ENCODE measurements at places on chromosomes 2 and 18.

- DNase-seq = no peak
These were observed 36.4 kb upstream of the SLC14A1 start for GRCh38 chr18:45687621-45688020.

DNA sequence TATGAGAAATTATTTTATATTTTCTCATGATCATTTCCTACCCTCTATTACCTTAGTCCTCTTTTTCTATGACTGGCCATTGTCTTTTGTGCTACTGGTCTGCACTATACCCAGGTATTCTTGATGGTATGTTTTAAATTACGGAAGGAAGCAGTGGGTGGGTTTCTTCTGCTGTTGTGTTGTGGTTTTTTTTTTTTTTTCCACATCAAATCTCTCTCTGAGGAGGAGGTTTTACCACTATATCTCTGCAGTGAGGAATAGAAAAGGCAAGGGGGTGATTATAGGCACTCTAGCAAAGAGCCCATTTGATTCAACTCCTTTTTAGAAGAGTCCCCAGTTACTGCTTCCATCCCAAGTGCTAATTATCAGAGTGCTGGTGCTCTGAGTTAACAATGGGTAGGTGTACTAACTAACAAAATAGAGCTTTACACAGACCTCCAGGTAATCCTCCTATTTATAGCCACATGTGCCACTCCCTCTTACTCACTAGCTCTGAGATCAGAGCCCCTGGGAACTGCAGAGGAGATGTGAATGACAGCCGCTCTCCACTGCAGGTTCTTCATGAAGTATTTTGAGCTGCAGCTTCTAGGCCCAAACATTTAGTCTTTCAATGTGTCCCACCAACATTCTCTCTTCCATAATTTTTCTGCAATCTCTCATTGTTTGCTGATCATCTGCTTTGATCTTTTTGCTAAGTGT, 301.6 kb upstream of the GULP1 start:
- no peak for DNase-seq

GRCh38 chr2:239283961-239284795, 116.6 kb downstream of the HDAC4 start:
- no peak for DNase-seq

DNA sequence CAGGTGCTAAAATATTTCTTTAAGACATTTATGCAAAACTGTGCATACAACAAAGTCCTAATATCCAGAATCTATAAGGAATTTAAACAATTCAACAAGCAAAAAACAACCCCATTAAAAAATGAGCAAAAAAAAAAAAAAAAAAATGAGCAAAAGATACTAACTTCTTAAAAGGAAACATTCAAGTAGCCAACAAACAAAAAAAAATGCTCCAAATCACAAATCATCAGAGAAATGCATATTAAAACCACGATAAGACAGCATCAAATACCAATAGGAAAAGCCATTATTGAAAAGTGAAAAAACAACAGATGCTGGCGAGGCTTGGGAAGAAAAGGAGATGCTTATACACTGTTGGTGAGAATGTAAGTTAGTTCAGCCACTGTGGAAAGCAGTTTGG, 34.9 kb downstream of the B4GALT6 start:
- no peak for DNase-seq

GRCh38 chr2:203782262-203782976, 76.0 kb downstream of the CD28 start:
- peak; percentile 69 for DNase-seq

- no peak for DNase-seq
These were observed 209.5 kb downstream of the NDUFA10 start for GRCh38 chr2:239815671-239816070.

- DNase-seq = no peak
These were observed 225.8 kb upstream of the SIX3 start for GRCh38 chr2:44715671-44716081.

GRCh38 chr2:43333656-43334144, 107.3 kb upstream of the ZFP36L2 start:
- no peak for DNase-seq

GRCh38 chr2:170228429-170228828, 50.5 kb downstream of the MYO3B start:
- no peak for DNase-seq

- DNase-seq = peak; percentile 62
These were observed 7.9 kb upstream of the NDUFV2 start for GRCh38 chr18:9094307-9095226.

DNA sequence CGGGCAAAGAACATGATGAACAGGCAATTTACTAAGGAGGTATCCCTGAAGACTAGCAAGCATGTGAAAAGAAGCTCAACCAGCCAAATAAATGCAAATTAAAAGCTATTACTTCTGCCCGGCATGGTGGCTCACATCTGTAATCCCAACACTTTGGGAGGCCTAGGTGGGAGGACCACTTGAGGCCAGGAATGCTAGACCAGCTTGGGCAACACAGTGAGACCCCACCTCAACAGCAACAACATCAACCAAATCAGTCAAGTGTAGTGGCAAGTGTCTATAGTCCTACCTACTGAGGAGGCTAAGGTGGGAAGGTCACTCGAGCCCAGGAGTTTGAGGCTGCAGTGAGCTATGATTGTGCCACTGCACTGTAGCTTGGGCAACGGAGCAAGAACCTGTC, 139.1 kb downstream of the MEP1B start:
- no peak for DNase-seq
